T-helper 2 cell (primary cell): ENCODE measurements at places on chromosomes 11 and 22.

GRCh38 chr11:102546427-102546826 is 15.9 kb upstream of the MMP7 start:
- DNase-seq = no peak

- no peak for DNase-seq
Observed at GRCh38 chr11:119371778-119372182, 9.7 kb downstream of the USP2 start.

- no peak for DNase-seq
Observed at GRCh38 chr22:38317995-38318715, 922 bp upstream of the CSNK1E start.

DNA sequence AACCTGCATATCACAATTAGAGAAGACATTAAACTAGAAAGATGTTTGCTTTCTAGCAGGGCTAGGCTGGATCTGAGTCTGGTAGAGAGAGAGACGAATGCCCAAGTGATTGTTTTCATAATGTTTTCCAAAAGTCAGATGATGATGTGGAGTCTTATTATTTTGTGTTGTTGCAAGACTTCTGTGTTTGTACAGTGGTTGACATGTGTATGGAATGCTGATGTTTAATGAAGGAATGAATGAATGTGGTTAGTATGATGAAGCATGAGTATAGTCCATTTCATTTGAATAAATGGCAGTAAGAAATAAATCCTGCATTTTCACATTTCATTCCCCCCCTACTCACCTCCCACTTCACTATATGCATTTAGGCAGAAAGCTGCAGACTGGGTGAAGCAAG is 69.6 kb downstream of the PPP2R1B start:
- DNase-seq = no peak

- no peak for DNase-seq
Observed at GRCh38 chr11:9617940-9618339, 44.5 kb downstream of the WEE1 start.

DNA sequence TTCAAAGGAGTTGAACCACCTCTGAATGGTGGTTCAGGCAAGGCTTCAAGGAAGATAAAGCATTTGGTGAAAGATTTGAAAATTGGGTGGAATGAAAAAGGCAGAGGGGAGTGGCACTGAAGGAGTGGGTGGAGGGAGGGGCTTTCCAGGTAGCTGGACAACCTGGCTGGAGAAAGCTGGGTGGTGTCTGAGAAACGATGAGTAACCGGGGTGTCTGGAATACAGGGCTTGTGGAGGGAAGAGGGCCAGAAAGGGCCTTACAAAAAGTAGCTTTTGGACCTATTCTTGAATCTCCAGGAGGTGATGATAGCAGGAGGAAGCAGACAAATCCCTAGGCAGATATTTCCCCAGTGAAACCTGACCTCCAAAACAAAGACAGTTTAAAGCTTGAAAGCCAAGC is 99.3 kb downstream of the RASSF10 start:
- DNase-seq = no peak

DNA sequence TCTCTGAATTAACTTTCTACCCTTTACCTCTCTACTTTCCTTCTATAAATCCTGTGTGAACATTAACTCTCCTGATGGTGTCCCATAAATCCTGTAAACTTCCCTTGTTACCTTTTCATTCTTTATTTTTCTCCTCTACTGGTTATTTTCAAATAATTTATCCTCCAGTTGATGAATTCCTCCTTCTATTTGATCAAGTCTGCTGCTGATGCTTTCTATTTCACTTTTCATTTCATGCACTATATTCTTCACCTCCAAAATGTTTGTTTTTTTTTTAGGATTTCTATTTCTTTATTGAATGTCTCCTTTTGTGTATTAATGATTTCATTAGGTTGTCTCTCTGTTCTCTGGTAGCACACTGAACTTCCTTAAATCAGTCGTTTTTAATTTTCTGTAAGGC is 68.6 kb downstream of the KCNQ1OT1 start:
- DNase-seq = no peak

DNA sequence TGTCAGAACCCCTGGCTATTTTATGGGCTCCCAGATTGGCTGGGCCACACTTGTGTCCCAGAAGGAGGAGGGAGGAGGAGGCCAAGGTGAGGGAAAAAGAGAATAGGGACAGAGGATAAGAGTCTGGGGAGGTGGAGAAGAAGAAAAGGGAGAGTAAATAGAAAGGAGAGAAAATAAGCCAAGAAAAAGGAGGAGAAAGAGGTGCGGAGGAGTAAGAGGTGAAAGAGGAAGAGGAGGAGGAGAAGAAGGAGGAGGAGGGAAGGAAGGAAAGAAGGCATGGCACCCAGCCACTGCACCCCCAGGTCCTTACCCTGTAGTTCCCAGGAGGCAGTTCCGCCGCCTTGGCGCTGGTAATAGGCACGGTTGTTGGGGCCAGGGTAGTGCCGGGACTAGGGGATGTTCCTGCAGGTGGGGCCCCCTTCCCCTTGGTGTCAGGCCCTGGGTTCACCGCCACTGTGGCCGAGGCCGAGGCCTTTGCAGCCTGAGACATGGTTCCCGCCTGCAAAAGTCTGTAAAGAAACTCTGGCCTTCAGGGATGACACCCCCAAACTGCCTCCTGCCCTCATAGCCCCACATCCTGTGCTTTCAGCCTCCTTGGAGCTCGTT is 1.9 kb downstream of the CRYBB1 start:
- no peak for DNase-seq

DNA sequence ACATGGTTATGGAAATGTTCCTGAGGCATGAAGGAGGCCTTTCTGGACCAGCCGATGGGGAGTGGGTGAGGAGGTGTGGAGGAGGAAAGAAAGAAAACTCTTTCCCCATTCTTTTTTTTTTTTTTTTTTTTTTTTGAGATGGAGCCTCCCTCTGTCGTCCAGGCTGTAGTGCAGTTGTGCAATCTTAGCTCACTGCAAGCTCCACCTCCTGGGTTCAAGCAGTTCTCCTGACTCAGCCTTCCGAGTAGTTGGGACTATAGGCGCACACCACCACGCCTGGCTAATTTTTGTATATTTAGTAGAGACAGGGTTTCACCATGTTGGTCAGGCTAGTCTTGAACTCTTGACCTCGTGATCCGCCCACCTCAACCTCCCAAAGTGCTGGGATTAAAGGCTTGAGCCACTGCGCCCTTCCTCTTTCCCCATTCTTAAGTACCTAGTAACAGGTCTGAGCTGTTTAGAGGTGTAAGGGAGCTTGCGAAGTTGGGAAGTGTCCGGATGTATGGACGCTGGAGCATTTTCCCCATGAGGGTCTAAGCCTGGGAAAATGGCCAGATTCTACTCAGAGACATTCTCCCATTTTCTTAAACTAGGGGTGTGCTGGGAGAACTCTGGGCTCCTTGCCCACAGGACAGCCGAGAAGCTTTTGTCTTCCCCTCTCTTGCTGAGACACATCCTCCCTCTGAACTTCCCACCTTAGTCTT is 135.8 kb downstream of the TEAD1 start:
- DNase-seq = no peak

DNA sequence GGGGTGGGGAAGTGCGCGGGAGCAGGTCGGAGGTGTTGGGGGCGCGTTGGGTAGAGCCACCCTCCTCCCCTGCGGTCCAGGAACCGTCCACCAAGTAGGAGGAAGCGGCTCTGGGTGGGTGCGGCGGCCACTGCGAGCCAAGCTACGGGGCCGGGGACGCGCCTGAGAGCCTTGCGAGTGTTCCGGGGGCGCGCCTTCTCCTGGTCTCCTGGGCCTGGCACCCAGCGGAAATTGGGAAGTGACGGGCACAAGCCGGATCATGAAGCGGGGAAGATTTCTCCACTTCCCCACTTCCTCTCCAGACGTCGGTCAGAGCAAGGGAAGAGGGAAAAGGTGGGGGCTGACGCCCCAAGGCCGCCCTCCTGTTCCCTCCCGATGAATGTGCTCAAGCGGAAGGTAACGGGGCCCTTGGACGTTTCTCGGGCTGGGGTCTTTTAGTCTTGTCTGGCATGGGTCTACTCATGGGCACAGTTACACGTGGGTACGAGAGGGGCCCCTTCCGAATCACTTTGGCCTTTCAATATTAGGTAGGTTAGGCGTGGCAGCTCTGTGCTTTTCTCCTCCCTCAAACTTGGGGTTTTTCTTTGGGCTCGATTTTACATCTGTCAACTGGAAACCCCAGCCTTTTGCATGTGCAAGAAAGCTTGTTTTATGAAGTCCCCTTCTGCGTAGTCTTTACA is 865 bp downstream of the RBM14 start:
- no peak for DNase-seq

- DNase-seq = peak; percentile 50
Observed at GRCh38 chr11:75802913-75803820, 11.8 kb upstream of the UVRAG start.

DNA sequence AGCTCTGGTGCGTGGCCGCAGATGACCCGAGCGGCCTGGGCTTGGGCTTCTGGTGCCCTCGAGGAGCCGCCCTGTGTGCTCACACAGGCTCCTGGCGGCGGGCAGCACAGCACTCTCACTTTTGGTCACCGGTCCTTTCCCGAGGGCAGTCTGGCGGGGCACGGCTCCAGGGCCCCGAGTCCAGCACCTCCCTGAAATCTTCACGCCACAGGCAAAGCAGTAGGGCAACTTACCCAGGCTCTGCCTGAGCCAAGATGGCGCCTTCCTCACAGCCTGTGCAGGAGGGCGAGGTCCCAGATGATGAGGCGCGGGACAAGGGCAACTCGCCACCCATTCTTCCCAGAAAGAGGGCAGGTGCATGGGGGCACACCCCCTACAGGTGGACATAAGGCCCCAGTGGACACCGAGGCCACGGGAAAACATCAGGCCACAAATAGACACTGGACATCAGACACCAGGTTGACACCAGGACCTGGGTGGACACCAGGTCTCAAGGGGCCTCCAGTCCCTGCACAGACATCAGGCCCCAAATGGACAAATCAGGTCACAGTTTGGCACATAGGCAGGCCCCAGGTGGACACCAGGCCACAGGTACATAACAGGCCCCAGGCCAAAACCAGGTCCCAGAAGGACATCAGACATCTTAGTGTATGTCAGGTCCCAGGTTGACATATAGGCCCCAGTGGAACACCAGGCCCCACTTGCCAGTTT is 57.6 kb upstream of the SEPTIN5 start:
- DNase-seq = no peak

GRCh38 chr11:72222106-72222891 is 2.3 kb upstream of the INPPL1 start:
- no peak for DNase-seq

DNA sequence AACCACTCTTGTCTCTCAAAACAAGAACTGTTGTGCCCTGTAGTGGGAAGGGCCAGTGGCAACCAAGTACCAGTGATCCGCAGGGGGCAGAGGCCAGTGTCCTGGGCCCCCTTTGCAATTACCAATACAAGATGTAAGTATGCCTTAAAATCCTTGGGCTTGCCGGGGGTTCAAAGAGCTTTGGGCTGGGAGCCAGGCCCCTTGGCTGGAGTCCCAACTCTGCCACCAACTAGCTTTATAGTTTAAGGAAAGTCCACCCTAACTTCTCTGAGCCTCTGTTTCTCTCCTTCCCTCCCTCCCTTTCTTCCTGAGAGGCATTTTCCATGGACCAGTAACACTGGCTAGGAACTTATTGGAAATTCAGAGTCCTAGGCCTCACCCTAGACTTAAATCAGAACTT is 15.5 kb downstream of the CLMP start:
- DNase-seq = no peak

GRCh38 chr11:117506971-117507370 is 179.3 kb downstream of the CEP164 start:
- DNase-seq = no peak

DNA sequence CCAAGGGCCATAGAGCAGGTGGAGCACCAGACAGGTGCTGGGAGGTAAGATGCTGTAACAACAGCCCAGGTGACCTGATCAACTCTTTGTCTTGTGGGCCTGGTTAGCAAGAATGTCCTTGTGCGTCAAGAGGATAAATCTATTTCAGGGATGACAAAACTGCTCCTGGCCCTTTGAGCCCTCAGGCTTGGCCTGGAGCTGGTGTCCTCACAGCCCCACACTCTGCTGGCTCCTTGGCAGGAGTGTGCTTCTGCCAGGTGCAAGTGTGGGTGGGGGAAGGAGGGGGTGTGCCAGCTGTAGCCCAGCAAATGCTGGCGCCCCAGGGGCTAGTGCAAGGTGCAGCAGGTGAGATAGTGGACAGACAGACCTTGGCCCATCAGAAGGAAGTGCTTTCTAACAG is 19.5 kb downstream of the AMPD3 start:
- no peak for DNase-seq

DNA sequence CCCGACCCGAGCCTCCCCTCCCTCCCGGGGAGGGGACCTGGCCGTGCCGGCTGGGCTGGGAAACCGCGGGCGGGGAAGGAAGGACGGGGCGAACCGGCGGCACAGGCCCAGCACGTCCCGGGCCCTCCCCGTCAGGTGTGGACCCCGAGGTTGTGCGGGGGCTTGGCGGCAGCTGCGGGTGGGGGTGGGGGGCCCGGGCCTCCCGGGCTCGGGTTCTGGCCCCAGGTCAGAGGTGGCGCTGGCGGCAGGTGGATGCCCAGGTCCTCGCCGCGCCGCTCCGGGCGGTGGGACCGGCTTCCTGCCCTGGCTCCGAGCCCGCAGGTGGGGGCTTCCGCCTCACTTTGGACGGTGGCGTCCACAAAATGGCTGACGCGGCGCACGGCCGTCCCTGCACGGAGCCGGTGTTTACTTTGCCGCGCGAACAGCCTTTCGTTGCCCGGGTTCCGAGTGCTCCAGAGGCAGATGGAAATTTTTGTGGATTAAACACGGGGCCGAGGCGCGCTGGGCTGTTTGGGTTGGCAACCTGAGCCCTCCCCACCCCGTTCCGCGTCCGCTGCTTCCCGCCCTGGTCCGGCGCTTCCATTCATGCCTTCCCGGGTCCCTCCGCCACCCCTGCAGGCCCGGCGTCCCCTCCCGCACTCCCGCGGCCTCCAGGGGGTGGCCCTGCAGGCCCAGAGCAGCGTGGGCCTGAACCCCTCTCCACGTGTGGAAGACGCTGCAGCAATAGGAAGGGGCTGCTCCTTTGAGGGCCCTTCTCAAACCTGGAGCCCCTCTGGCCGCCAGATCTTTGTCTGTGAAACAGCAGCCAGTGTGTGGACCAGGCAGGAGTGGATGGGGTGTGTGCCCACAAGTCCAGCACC is 92.0 kb upstream of the KCNQ1OT1 start:
- DNase-seq = peak; percentile 9

DNA sequence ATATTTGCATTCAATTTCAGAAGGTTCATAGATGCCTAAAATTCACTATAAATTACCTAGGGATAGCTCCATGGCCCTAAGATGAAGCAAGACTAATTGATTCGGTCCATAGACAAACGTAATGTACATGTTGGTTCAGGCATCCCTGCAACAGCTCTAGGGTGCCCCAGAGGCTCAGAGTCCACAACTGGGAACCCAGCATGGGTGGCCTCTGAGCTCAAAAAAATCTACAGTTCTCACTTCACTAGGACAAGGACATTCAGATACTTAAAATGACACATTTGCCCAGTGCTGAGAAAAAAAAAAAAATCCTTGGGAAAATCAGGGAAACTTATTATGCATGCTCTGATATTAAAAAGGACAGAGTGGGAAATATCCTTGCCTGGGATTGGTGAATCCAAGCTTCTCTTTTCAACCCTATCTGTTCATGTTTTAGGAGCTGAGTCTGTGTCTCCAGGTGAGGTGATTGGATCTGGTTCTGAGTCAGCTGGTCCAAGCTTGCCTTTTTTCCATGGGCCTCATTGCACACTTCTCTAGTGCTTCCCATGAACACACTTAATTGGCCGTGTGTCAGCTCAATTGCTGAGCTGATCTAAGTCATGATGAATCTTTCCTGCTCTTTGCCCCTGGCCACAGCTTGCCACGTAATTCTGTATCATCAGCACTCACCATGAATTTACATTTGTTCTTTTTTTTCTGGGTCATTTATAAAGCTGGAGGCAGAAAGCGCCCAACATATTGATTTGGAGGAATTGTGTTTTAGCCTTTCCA is 116.3 kb upstream of the RCN1 start:
- no peak for DNase-seq

- DNase-seq = peak; percentile 72
Observed at GRCh38 chr22:39266398-39267030, 21.7 kb upstream of the PDGFB start.

- no peak for DNase-seq
Observed at GRCh38 chr11:59224351-59224928, 11.7 kb upstream of the MPEG1 start.
